ENCODE measurements at places on chromosomes 16 and 17. TPM values are rescaled to one million over a fixed set of nuclear protein-coding genes. Genes with fewer than 3 reads are reported as not detected.

DNA sequence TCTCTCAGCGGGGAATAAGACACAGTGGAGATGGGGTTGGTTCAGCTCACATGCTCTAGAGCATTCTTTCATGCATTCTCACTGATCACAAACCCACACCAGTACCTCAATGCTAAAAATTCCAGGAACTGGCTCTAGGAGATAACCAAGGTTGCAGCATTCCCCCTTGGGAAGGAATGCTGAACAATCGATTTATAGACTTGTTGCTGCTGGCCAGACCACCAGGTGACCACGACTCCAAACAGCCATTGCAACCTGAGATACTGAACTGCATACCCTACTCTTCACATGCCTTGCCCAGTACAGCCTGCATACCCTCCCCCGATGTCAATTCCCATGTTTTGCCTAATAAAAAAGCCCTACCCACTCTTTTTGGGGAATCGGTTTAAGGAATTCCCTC, 75.1 kb upstream of the GPRC5B start:
- no peak for DNase-seq

GRCh38 chr16:59067205-59067604, 333.1 kb upstream of the GOT2 start:
- DNase-seq, result no peak

- DNase-seq, result no peak
Measured at GRCh38 chr16:47905771-47906170, 250.0 kb downstream of the ABCC12 start.

DNA sequence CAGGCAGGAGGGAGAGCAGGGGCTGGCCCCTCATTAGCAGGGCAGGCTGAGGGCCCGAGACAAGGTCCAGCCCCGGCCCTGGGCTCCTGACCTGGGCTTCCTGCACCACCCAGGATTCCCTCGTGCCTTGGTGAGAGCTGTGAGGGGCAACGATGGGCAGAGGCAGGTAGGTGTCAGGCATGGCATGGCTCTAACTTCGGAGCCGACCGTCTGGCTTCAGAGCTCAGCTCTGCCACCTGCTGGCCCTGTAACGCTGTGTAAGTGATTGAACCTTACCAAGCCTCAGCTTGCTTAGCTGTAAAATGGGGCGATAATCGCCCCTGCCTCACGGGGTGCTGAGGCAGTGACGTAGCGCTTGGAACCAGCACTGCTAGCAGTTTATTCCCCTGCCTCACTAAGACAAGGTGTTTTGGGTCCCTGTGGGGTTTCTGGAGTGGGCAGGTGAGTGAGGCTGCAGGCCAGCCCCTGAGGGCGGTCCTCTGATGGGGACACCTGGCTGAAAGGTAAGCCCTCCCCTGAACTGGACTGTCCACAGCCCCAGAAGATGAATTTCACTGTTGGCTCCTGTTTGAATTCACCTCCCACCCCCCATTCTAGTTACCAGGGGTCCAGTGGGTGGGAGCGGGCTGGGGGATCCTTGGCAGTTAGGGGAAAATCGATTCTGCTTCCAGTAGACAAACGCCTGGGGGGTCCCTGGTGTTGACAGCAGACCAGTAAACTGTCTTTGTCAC, 184.8 kb upstream of the GSE1 start:
- DNase-seq, result no peak

DNA sequence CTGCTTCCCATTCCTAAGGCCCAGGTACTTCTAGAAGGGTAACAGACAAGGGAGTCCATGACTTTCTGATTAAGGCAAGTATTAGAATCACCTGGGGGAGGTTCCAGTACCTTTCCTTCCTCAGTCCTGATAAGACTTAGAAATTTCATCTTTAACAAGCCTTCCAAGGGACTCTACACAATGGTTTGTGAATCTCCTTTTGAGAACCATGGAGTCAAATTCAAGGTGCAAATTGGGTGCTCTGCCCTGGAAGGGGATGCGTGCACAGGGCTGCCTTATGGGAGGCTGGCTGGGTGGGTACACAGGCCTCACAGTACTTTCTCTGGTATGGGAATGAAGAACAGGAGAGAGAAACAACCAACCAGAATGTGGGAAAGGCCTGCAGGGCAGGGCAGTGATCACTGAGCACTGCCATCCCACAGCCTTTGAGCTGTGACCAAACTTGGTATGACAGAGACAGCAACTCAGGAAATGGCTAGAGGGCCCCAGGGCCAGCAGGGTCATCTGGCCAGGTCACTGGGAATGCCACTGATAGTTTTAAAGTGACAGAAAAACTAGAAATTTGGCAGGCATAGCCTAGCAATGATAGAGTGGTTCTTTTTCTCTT, 3.6 kb upstream of the TMIGD1 start:
- DNase-seq, result no peak

DNA sequence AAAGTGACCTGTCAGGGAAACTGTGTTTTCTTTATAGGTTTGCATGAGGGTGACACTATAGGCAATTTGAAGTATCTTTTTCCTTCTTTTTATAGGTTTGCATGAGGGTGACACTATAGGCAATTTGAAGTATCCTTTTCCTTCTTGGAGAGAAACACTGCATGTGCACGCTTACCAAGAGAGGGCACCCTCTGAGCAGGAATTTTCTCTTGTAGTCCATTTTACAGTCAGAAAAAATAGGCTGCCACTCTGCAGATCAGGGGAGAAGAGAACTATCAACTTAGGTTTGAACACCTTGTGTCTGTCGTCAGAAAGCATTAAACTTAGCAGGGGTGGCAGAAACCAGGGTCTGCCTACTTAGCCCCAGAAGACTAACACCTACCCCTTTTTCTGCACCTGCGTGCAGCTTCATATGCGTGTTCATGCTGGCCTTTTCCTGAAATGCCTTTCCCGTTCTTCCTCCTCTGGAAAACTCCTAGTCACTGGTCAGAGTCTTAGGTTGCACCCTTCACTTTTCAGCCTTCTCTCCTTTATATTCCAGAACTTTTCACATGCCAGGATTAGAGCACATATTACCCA, 16.4 kb upstream of the SMIM36 start:
- DNase-seq, result peak; percentile 53

GRCh38 chr16:15811481-15812400, 45.1 kb downstream of the MYH11 start:
- no peak for DNase-seq

DNA sequence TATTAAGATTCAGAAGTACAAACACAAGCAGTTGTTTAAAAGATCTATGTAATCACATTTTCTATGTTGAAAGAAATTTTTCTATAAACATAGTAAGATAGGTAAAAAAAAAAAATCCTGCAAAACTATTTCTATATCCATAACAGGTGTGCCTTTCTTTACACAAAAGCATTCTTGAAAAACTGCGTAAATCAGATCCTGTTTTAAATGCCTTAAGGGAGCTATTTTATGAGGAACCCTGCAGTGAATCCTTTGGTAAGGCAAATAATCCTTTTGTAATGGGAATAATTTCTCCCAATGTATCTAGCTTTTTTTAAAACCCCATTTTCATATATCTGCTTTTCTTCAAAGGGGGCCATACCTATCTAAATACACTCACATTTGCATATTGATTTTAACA, 157.3 kb downstream of the AATF start:
- DNase-seq, result no peak

GRCh38 chr17:81254955-81255717, 16.0 kb downstream of the NDUFAF8 start:
- DNase-seq, result peak; percentile 49

DNA sequence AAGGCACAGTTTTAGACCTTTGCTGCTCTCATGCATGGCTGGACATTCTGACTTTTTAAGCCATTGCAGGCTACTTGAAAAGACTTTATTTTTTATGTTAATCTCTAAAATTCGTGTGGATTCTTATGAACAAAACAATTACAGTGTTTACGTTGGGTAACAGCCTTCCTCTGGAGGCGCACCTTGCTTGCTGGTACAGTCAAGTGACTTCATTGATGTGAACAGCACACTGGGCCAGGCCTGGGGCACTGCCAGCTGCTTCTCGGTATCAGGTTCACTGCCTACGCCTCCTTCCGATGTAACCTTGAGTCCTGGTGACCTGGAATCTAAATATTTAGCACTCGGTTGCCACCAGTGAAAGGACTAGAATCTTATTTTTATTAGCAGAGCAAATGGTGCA, 27.8 kb downstream of the MARCHF10 start:
- no peak for DNase-seq

- no peak for DNase-seq
Measured at GRCh38 chr17:49911719-49912118, 57.3 kb upstream of the DLX4 start.

- DNase-seq, result no peak
Measured at GRCh38 chr16:61480250-61480649, 556.0 kb downstream of the CDH8 start.

GRCh38 chr16:50567651-50568050, 19.5 kb downstream of the NKD1 start:
- no peak for DNase-seq

GRCh38 chr17:79272220-79272619, 197.6 kb downstream of the ENGASE start:
- no peak for DNase-seq

- no peak for DNase-seq
Measured at GRCh38 chr17:48626245-48627117, at the start of gene HOXB9. Gene HOXB9 (minus strand): TSS chr17:48626358. CDS start chr17:48626269, 89 bp downstream.

GRCh38 chr16:85557971-85558657, 55.0 kb upstream of the GSE1 start:
- DNase-seq, result no peak

- DNase-seq, result no peak
Measured at GRCh38 chr16:74718140-74718539, 17.5 kb upstream of the MLKL start.

- DNase-seq, result no peak
Measured at GRCh38 chr17:44636562-44636961, 19.7 kb upstream of the MEIOC start.

DNA sequence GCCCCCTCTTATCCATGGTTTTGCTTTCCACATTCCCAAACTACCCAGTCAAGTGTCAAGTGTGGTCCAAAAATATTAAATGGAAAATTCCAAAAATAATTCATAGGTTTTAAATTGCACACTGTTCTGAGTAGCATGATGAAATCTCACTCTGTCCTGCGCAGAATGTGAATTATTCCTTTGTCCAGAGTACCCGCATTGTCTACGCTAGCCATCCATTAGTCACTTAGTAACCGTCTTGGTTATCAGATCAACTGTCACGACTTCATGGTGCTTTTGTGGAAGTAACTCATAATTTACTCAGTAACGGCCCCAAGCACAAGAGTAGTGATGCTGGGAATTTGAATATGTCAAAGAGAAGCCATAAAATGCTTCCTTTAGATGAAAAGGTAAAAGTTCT, 94.9 kb downstream of the SLC39A11 start:
- DNase-seq, result no peak

DNA sequence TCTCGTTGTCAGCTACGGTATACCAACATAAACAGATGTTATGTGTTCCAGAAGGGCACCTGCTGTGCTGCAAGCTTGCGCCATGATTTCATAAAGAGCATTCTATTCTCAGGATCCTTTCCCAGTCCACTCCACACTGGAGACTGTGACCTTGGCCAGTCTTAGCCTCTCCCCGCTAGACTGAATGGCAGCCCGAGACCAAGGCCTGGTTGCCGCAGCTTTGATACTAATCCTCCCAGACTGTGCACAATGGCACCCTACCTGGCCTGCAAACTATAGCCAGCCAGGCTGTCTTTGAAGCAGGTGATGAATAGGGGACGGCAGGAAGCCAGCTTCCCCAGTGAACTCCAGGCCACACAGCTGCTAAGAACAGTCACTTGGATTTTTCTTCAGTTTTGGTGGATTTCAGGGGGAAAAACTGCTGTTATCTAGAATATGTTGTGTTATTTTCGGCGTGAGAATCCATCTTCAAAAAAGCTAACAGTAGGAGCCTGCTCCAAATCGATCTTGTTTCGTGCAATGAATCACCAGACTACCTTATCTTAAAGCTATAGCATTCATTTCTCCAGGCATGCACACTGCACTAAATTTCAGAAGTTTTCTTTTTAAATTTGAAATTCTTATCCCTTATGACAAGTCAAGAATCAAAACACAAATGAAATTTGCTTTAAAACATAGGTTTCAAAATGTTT, 289.0 kb downstream of the CEP112 start:
- no peak for DNase-seq

- DNase-seq, result no peak
Measured at GRCh38 chr16:12341423-12341822, 364.9 kb downstream of the SNX29 start.

DNA sequence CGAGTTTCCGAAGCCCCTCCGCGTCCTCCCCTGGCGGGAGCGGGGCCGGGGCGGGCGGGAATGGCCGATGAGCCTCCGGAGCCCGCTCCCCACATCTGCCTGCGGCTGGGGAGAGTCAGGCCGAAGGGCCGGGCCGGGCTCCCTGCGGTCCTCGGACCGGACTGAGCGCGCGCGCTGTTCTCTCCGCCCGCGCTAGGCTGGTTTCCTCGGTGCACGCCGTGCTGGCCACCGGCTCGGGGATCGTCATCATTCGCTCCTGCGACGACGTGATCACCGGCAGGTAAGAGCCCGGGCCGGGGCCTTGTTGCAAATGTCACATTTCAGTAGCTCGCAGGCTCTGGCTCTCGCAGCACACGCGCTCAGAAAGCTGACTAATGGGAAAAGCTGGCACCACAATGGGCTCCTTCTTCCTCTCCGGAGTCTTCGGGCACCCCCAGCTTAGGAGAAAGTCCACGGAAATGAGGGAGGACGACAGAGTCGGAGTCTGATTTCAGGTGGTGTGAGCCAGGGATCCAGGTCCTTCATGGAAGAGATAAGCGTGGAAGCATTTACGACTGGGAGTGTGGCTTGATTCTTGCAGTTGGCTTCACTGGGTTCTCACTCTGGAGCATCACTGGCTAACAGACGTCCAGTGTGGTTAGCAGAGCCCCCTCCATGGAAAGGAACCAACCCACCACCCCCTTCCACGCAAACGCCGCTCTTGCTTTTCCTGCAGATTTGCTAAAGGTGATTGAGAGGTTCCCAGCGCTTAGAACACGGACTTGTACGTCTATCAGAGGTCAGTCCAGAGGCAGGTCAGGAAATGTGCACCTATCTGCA, 715 bp downstream of the TLCD3A start:
- DNase-seq, result no peak

- DNase-seq, result no peak
Measured at GRCh38 chr16:85571813-85572619, 41.1 kb upstream of the GSE1 start.

DNA sequence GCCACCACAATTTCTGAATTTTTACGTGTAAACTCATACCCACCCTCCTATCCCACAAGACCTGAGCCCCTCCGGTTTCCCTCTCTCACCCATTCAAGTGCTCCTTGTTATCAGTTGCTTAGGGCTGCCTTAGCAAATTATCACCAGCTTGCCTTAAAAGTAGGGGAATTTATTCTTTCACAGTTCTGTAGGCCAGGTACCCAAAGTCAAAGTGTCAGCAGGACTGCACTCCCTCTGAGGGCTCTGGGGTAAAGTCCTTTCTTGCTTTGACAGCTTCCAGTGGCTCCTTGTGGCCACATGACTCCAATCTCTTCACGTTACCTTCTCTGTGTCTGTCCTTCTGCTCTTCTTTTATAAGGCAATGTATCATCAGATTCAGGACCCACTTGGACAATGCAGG, 7.9 kb upstream of the TMEM220 start:
- DNase-seq, result no peak

Gene PNMT
- 4.5 TPM for polyA plus RNA-seq

Gene FAM234A
- 42.8 TPM for polyA plus RNA-seq

Gene TBX2
- polyA plus RNA-seq, result 56.9 TPM

Gene VMO1
- polyA plus RNA-seq, result 1.2 TPM

Gene SLC12A3
- 37.2 TPM for polyA plus RNA-seq

Gene GRAP
- 4.6 TPM for polyA plus RNA-seq

Gene PHF23
- polyA plus RNA-seq, result 48.7 TPM

Gene TNK1
- 5.3 TPM for polyA plus RNA-seq

Gene ODAD4
- 7.5 TPM for polyA plus RNA-seq

Gene TTLL6
- 0.32 TPM for polyA plus RNA-seq

Gene SOX8
- polyA plus RNA-seq, result 4.8 TPM

Gene FOXJ1
- 0.55 TPM for polyA plus RNA-seq

Gene CDH1
- polyA plus RNA-seq, result 101 TPM

Gene HSDL1
- polyA plus RNA-seq, result 51.1 TPM

Gene C1QTNF8
- polyA plus RNA-seq, result not detected

Gene MYH1
- polyA plus RNA-seq, result 0.04 TPM

Gene ANKS4B
- polyA plus RNA-seq, result 5.6 TPM

Data from left renal pelvis (tissue), 4 donors.